Renal cortex interstitium (tissue), 15 donors: ENCODE measurements at places on chromosomes 6 and 20.

GRCh38 chr20:43571310-43571709 is 12.5 kb downstream of the SGK2 start:
- no peak for DNase-seq

DNA sequence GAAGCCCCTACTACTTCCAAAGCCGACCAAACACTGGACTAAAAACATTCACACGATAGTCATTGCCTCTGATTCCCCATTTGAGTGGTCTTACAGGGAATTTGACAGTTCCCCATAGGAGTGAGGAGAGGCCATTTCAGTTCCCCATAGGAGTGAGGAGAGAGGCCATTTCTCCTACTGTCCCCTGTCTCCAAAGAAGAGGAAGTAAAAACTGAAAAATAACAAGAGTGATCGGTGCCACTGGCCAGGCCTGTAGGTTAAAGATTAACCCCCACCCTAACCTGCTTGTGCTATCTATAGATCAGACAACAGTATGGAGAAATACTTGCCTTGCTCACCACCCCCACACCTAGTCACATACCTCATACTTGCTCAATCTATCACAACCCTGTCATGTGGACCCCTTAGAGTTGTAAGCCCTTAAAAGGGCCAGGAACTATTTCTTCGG is 204.0 kb upstream of the MOCS1 start:
- DNase-seq: no peak

GRCh38 chr6:27303613-27304272 is 8.3 kb downstream of the POM121L2 start:
- DNase-seq: no peak

DNA sequence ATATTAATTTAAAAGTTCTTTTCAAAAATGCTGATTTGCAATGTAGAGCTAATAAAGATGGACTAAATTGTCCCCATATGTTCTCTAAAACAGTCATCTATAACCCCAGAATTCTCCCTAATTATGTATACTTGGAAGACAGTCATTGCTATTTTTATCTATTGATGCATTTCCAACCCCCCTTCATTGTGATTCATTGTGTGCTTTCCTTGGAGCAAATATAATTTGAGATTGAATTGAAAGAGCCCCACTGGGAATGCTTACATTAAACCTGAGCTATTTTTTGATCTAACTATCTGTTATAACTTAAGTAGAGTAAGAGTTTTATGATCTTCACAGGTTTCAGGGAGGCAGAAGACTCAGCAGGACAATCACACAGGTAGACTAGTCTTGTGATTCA is 73.7 kb upstream of the PTCHD4 start:
- DNase-seq: no peak

DNA sequence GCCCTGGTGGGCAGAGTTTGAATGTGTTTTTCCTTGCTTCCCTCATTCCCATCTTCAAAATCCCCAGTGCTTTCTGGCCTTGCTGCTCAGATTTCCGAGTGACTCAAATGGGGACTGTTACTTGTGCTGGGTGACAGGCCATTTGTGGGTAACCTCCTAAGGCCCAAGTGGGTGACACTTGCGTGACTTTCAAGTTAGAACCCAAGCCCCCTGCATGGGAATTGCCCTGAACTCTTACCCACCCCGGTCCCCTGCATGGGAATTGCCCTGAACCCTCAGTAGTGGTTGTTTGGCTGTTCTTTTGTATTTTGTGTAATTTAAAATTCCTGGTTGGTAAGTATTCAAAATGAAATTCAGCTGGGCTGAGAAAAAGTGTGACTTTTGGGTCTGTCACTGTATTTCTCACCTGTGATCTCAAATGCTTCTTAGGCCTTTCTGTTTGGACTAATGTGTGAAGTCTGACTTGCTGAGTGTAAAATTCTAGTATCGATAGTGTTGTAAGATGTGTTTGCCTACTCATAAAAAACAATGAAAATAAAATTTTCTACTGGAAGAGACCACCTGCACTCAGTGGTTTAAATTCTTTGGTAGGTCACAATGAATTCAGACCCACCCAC is 12.4 kb upstream of the RBM38 start:
- DNase-seq: no peak

DNA sequence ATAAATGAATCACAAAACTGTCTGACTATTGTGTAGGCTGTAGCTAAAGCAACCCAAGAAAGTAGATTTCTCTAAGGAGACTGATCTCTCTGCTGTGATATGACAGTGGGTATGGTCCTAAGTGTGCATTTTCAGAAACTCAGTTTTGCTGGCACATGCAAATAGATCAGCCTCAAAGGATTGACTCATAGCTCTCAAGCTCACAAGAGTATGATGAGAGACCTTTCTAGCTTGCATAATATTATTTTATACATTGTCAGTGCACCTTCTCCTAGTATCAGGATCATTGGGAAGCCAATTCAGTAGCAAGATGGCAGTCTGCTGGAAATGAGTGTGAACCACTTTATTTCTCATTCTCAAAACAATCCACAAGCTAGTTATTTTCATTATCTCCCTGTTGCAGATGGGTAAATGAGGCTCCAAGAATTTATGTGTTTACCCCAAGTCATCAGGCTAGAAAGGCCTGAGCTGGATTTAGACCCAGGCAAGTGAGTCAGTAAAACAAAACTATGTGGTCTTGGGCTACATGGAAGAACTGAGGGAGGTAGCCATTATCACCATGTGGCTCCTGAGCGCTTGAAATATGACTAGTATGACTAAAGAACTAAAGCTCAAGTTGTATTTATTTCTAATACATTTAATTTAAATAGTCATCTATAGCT is 27.9 kb upstream of the PLCB4 start:
- DNase-seq: no peak

GRCh38 chr6:67362976-67363375 is 1272.1 kb upstream of the ADGRB3 start:
- DNase-seq: no peak

DNA sequence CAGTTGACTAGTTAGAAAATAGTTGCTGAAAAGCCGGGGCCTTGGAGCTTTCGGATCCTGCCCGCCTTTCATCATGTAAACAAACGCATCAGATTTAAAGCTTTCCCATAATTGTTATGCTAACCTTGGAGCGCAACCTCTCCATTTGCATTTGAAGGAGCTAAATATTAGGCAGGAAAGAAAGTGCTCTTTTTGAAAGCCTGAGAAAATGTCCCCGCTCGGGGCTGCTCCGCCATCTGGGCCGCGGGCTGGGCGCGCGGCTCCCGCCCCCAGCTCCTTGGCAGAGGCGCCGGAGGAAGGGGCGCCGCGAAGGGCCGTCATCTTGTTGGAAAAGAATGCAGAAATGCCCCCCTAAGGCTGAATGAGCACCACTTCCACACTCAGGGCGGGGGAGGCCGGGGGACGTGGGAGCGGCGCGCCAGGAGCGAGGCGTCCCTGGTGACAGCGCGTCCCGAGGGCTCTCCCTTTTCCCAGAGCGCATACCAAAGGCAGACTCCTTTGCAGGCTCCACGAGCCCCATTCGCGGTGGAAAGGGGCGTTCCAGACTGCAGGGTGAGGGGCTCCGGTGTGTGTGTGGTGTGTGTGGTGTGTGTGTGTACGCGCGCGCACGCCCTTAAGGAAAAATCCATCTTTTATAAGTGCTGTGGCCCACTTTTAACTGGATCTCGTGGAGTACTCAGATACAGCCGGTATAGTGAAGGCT is 145.6 kb upstream of the ID4 start:
- peak; percentile 61 for DNase-seq

- DNase-seq: no peak
Observed at GRCh38 chr6:38703949-38704590, 1.1 kb upstream of the GLO1 start.

DNA sequence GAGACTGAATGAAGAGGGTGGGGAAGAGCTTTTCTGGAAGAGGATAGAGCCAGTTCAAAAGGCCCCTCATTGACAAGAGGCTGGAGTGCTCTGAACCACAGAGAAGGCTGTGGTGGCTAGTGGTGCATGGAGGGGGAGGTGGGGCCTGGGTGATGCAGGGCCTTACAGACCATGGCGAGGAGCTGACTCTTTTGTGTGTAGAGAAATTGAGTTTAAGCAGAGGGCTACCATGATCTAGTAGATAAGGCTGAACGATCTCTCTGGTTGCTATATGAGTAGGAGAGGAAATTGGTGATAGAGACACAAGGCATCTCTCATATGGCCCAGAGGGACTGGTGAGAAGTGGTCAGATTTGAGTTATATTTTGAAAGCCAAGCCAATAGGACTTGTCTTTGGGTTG is 137.6 kb downstream of the UST start:
- DNase-seq: no peak

DNA sequence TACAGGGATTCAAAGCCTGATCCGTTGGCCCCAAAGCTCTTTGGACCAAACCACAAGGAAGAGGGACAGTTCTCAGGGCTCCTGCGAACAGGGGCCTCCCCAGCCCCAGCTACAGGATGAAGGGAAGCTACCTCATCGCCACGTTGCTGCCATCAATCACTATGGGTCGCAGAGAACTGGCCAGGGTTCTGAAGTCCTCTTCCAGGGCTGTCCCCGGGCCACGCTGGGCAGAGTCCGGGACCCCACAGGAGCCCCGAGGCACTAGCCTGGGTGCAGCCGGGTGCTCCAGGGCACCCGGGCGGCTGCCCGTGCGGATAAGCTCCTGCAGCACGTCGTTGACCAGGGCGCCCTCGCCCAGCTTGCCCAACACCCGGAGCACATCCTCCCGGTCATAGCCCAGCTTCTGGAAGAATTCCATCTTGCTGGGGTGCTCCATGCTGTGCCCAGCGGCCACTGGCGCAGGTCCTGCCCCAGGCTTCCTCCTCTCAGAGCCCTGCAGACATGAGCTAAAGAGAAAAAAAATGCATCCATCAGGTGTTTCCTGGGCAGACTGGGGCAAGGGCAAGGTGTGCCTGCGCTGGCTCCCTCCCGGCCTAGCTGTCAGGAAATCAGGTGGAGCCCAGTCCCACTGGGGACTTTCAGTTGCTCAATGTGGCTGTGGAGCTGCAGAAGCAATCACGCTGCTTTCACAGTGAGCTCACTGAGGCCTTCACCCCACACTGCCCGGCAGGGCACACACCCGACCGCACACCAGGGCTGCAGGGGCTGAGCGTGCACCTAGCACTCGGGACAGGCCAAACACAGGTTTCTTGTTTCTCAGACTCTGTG is 10.5 kb downstream of the ZC3H12D start:
- DNase-seq: no peak

- DNase-seq: no peak
Observed at GRCh38 chr6:71222671-71223070, 65.9 kb upstream of the OGFRL1 start.

DNA sequence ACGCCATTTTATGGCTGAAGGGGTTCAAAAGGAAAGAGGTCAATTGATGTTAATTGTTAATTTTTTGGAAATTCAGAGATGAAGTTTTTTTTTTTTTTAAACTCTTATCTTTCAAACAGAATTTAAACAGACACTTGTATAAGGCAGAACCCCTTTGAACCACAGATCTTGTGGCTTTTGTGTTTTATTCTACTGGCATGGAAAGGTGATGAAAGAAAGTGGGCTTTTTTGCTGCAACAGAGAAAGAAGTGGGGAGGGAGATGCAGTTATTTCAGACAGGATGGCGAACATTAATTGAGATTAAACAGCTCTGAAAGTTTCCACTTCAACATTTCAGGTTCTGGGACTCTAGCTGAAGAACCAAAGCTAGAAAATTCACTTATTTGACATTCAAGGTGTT is 200.9 kb downstream of the GJA10 start:
- DNase-seq: no peak

- DNase-seq: no peak
Observed at GRCh38 chr6:146284311-146284710, 255.4 kb downstream of the GRM1 start.

GRCh38 chr6:114301596-114302219 is 41.1 kb downstream of the HS3ST5 start:
- DNase-seq: no peak

DNA sequence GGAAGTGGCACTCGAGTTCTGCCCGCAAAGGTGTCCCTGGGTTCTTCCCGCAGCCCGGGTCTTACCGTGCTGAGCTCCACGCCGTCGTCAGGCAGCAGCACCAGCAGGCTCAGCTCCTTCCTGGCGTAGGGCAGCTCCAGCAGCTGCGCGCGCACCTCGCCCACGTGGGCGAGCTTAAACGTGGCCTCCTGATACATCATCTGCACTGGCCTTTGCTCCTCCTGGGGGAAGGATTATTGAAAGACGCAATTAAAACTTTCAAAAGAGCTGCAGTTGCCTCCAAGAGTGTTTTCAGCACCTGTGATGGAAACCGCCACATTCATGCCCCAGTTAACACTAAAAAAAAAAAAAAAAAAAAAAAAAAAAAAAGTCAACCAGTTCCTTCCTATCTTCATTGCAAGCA is 11.3 kb downstream of the SERPINB9 start:
- DNase-seq: no peak
